NCI-H524 (cell line): ENCODE measurements at places on chromosomes 1 and 21.

- no peak for DNase-seq
Observed at GRCh38 chr1:236699366-236699765, 13.1 kb downstream of the ACTN2 start.

- no peak for DNase-seq
Observed at GRCh38 chr1:34167389-34167788, 2.4 kb upstream of the CSMD2 start.

DNA sequence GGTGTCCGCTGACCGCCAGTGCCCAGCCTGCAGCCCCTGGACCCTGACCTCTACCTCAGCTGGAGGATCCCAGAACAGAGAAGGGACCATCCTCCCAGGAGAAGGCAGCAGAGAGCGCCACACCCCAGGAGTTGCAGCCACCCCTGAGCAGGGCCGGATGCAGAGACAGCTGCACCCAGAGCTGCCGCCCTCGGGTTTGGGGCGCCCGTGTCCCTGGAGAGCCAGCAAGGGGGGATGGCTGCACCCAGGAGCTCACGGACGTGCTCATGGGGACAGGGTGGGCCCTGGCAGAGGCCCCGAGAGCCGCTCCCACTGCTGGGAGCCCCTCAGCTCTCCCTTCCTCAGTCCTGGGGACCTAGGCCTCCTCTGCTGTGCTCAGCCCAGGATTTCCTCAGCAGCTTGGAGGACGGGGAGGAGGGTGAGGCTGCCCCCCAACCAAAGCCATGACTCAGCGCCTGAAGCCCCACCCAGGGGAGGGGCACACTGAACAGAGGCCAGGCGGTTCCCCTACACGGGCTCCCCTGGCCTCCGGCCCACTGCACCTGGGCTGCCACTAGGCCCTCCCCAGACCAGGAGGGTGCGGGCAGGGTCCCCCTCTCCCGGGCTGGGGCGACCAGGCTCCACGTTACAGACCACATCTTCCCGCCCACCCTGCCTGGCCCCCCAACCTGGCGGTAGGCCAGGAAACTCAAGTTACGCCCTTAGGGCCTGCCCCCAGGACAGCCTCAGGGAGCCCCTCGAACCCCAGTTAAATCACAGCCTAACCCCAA, 2.2 kb downstream of the ACAP3 start:
- DNase-seq: peak; percentile 54

DNA sequence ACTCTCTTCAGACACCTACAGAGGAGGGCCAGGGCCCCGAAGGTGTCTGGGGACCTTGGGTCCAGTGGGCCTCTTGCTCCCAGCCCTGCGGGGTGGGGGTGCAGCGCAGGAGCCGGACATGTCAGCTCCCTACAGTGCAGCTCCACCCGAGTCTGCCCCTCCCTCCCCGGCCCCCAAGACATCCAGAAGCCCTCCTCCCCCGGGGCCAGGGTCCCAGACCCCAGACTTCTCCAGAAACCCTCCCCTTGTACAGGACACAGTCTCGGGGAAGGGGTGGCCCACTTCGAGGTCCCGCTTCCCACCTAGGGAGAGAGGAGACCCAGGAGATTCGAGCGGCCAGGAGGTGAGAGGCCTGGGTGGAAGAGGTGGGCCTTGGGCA, 3.7 kb downstream of the ADAMTSL4 start:
- DNase-seq: no peak

DNA sequence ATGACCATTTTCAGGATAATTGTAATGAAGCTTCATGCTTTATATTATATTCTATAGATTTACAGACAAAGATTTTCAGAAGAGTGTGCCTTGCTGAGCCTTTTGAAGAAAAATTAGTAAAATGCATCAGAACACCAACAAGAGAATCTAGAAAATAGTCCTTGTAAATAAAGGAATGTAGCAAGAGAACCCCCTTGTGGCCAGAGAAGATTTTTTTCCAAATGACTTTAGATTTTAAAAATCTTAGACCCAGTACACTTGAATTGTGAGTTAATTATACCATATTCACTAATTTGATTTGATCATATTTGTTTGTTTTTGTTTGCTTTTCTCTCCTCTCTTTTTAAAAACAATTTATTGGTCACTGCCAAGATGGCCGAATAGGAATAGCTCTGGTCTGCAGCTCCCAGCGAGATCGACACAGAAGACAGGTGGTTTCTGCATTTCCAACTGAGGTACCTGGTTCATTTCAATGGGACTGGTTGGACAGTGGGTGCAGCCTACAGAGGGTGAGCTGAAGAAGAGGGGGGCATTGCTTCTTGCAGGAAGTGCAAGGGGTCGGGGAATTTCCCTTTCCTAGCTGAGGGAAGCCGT, 12.8 kb upstream of the IFI44L start:
- no peak for DNase-seq

GRCh38 chr1:232952514-232953499, 2.4 kb downstream of the NTPCR start:
- DNase-seq: peak; percentile 49

- no peak for DNase-seq
Observed at GRCh38 chr1:38667626-38668025, 191.9 kb downstream of the RRAGC start.

DNA sequence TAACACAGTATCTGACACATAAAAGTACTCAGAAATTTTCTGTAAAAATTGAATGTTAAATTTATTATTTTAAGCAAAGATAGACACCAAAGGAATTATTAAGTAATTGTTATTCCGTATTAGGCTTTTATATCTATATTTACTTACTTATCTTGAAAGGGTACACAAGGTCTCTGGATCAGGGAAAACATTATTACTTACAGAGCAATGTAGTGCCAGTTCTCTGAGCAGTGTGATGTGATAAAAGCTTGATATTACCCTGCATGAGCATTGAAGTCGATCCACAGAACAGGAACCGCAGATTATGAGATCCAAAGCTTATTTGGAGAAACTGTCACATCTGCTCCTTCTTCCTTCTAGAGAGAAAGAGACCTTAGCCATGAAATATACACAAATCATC, 637.9 kb upstream of the RGS18 start:
- DNase-seq: no peak

DNA sequence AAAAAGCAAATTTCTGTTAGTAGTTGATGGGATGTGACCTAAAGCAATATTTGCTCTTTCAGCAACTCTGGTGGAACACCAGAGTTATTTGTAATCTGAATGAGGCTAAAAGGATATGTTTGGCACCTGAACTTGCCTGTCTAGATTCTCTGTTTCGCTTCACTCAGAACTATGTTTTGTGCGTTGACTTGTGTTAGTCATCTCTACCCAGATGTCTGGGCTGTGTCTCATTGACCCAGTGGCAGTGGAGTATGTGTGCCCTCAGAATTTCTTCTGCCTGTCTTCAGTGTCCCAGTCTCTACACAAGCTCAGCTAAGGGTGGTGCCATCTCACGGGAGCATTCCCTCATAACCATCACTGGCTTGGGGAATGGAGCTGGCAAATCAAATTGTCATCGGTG, 13.9 kb downstream of the KCNK1 start:
- DNase-seq: no peak

- DNase-seq: no peak
Observed at GRCh38 chr21:46604329-46604974, 430 bp downstream of the S100B start.

- DNase-seq: peak; percentile 24
Observed at GRCh38 chr1:154863315-154864174, 6.5 kb downstream of the KCNN3 start.
